ENCODE measurements at places on chromosomes 6 and 20.
A peak's percentile ranks its signal among the peaks of the same experiment; 100 is the strongest.

DNA sequence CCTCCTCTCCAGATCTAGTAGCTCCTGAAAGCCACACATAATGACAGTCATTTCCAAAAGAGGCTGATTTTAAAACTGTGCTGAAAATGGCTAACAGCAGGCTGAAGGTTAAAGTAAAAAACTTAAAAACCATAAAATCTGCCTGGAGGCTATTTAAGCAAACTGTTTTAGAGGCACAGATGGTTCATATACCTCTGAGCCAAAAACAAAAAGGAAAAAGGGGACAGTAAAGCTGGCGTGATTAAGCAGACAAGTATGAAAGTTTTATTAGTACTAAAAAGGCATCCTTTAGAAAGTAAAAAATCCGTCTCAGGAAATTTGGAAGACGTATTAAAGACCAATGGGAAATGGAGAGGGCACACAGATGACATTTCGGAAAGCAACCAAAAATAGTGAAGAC lies 55.8 kb downstream of the SOBP start:
- no peak for DNase-seq

DNA sequence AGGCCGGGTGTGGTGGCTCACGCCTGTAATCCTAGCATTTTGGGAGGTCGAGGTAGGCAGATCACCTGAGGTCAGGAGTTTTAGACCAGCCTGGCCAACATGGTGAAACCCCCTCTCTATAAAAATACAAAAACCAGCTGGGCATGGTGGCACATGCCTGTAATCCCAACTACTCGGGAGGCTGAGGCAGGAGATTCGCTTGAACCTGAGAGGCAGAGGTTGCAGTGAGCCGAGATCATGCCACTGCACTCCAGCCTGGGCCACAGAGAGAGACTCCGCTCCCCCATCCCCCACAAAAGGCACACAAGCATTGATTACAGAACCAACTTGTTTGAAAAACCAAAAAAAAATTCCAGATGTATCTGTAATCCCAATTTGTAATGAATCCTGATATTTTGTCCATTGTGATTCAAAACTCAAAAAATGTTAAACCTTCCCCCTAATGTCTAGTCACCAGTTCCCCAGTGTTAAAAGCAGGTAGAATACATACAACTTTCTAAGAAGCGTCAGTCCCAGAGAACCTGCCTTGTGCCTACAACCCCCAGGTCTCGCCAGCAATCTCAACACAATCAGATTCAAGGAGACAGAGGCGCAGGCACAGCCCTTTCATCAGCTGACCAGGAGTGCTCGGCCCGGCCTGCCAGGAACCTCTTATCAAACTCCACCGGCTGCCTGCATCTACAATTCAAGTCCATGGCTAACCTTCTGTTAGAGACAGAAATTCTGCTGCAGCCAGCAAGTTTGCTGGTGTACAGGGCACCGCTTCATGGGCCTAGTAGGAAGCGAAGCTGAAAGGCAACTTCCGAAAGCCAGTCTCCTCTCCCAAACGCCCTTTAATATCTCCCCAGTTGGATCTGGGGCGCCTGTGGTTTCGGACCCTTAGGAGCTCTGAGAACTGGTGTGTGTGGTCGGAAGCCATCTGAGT lies 2.1 kb downstream of the EZR start:
- no peak for DNase-seq

DNA sequence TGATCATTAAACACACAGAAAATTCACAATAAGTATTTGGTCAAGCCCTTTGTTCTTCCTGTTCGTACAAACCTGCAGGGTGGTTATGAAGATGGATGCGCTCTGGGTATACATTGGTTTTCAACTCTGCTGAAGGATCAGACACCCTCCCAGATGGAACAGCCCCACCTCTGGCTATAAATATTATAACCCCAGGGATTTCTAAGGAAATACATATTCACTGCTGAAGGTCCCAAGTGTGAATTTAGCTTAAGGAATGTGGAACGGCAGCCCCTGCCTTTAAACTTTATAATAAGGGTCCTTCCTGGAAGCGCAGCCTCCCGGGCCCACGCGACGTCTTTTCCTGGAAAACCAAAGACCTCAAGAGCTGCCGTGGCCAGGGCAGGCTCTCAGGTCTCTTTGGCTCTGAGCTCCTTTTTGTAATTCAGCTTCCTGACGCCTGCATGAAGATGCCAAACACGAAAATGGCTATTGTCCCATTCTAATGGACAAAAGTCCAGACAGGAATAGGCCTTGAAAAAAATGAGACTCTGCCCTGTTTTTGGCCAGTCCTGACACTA lies 172.4 kb upstream of the SSTR4 start:
- DNase-seq, result no peak

DNA sequence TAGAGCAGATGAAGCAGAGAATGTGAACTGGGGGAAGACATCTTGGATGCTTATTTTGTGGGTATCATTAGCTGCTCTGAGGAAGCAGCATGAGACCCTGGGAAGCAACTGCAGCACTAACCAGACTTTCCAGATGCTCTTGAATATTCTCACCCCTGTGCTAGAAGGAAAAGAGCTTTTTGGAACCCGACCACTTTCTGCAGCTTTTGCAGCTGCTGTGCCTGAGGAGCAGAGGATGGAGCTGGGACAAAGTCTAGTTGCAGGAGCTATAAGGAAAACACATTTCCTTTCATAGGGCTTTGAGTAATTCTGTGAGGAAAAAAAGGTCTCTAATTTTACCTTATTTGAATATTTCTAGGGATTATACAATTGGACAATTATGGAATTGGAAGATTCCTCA lies 369.7 kb downstream of the CD109 start:
- no peak for DNase-seq

DNA sequence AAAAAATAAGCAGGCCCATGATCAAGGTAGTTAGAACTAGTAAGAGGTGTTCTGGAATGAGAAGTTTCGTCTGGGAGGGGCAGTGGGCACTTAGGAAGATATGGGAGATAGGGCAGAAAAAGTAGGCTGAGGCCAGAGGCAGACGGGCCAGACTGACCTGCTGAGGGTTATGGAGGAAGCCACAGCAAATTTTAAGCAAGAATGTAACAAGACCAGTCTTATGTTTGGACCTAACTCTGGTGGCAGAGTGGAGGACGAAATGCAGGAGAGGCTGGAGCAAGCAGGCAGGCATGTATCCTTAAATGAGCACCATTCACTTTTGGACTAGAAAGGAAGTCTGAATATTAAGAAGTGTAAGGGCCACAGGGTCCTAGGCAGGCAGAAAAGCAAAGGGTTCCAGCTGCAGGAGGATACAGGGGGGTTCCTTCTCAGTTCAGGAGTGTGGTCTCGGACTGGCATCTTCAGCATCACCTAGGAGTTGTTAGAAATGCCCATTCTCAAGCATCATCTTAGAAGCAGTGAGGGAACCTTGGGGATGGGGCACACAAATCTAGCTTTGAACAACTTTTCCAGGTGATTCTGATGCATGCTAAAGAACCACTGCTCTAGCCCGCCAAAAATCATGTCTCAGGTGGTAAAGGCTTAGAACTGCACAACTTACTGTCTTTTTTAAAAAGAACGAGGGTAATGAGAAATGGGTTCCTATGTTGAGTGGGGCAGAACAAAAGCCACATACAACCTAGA lies 1.7 kb upstream of the DSTN start:
- DNase-seq, result no peak

DNA sequence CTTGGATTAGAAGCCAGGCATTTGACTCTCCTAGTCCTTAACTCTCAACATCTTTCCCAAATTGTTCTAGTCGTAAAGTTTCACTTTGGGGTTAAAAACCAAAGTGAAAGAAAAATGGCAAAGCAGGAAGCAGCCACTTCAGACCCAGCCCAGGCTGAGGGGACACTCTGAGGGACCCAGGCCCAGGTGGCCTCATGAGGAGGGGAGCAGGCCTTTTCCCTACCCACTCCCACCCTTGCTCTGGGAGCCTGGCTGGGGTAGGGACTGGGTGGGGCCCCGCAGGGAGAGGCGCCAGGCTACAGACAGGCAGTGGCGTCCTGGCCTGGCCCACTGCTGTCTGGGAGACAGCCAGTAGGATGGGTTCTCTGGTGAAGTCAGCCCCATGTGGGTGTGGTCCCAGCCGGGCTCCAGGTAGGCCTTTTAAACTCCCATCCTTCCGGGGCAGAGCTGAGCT lies 68.7 kb upstream of the MYL9 start:
- DNase-seq, result no peak

DNA sequence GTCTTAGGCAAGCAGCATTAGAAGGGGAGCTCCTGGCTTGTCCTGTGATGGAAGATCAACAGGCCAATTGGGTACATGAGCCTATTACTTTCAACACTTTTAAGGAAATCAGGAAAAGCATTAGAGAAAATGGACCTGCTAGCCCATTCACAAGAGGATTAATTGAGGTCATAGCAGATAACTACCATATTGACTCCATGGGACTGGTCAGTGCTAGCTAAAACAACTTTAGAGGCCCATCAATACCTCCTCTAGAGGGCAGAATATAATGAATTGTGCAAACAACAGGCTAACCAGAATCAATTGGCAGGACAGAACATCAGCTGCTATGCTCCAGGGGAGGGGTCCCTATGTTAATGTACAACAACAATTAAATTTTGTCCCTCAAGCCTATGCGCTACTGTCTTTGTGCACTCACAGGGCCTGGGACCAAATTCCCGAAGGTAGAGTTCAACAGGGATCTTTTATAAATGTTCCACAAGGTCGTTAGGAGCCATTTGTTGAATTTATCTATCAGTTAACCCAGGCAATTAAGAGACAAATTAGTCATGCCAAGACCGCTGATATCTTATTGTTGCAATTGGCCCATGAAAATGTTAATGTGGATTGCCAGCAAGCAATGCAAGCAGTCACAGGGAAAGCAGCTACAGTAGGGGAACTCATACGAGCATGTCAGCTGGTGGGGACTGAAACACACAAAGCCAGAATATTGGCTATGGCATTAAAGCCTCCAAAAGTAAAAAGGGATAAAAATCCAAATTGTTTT lies 106.6 kb upstream of the BTN3A2 start:
- DNase-seq, result no peak

DNA sequence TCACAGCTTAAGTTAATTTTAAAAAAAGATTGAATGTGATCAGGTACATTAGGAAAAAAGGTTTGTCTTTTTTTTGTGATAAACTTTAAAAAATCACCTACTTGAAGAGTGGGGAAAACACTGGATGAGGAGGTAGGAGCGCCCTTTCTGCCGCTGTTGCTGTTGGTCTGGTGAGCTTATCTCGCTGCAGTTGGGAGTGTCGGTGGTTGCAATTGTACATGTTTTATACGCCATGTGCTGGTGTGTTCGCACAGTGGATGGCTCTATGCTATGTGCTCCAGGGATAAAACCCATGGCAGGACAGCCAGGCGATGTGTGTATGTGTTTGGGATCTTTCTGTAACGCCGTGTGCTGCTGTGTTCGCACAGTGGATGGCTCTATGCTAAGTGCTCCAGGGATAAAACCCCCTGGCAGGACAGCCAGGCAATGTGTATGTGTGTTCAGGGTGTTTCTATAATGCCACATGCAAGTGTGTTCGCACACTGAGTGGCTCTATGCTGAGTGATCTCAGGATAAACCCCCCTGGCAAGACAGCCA lies 1.7 kb downstream of the SLC22A3 start:
- no peak for DNase-seq

- no peak for DNase-seq
Measured at GRCh38 chr6:25441663-25442270, 162.6 kb downstream of the CARMIL1 start.

- DNase-seq, result peak; percentile 80
Measured at GRCh38 chr6:3022765-3023662, 23.3 kb downstream of the NQO2 start.

GRCh38 chr20:2978519-2978918 lies 64.9 kb upstream of the GNRH2 start:
- DNase-seq, result no peak

GRCh38 chr6:8229915-8230756 lies 127.8 kb upstream of the EEF1E1 start:
- no peak for DNase-seq

- no peak for DNase-seq
Measured at GRCh38 chr6:104754788-104755409, 104.8 kb downstream of the HACE1 start.

GRCh38 chr20:46034039-46034438 lies 5.0 kb downstream of the SLC12A5 start:
- no peak for DNase-seq

- DNase-seq, result no peak
Measured at GRCh38 chr6:122200440-122200839, 199.0 kb upstream of the HSF2 start.

- DNase-seq, result no peak
Measured at GRCh38 chr6:168384045-168385036, 56.6 kb upstream of the SMOC2 start.

- no peak for DNase-seq
Measured at GRCh38 chr20:59778615-59779200, 154.7 kb downstream of the SYCP2 start.

Measured in CD14-positive monocyte (primary cell).